ENCODE measurements at places on chromosomes 7 and 10. TPM values are rescaled to one million over a fixed set of nuclear protein-coding genes. Genes with fewer than 3 reads are reported as not detected.

RSPH10B gene
- 0.20 TPM for total RNA-seq

GRCh38 chr10:112899391-112900065 lies 50.5 kb upstream of the TCF7L2 start:
- DNase-seq = no peak

SPDYE1 gene
- total RNA-seq = 0.10 TPM

DNA sequence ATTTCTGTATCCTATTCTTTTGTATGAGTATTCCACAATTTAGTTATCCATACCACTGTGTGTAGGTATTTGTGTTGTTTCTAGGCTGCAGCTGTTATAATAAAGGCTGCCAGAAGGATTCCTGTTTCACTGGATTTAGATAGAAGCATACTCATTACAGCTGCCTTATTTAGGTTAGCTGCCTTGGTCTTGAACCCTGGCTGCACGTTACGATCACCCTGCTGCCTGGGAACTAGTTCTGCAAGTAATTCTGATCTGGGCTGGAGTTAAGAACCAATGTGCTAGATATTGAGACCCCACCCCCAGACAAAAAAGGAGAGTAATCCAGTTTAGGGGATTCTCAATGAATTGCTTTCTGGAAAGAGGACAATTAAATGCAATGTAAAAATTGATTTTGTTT lies 43.1 kb downstream of the CCDC71L start:
- DNase-seq = no peak

SDHAF3 gene
- total RNA-seq = 10.9 TPM

ZRANB1 gene
- 33.5 TPM for total RNA-seq

ABCB1 gene
- 1.1 TPM for total RNA-seq

- DNase-seq = no peak
Observed at GRCh38 chr10:14438057-14438456, 107.3 kb upstream of the FRMD4A start.

DNA sequence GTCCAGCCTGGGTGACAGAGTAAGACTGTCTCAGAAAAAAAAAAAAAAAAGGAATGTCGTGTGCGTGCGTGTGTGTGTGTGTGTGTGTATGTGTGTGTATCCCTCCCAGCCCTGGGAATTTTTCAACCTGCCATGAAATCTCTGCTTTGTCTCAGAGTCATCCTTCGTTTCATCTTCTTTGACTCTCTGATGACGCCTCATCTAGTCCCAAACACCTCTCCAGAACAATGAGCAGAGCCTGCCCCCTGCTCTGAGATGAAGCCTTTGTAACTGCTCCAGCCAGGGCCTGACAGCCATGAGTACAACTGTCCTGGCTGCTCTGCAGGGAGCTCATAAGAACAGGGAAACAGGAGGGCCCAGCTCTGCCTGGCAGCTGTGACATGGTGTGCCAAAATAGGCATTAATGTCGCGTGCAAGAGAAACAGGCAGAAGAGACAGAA lies 149.5 kb downstream of the FAM107B start:
- no peak for DNase-seq

GRCh38 chr7:78636727-78637126 lies 816.7 kb downstream of the MAGI2 start:
- DNase-seq = no peak

- no peak for DNase-seq
Observed at GRCh38 chr7:98771941-98772603, 97.7 kb downstream of the TMEM130 start.

C10orf88 gene
- 13.4 TPM for total RNA-seq

DNA sequence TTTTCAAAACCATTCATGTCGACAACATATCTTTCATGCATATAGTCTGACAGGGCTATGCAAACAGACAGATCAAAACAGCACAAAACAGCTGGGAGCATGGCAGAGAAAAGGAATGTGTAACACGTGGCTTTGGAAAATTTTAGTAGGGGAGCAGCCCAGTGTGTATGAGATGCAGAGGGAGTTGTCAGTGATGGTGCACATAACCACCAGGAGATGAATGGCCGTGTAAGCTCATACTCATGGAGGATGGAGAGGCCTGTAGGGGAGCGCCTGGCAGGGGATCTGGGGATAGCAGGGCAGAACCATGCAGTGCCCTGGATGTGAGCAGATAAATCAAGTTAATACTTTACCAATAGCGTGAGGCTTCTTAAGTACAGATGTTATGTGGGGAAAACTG lies 45.7 kb downstream of the RHOBTB1 start:
- peak; percentile 30 for DNase-seq

GRCh38 chr7:98230746-98231471 lies 19.7 kb downstream of the BHLHA15 start:
- DNase-seq = no peak

SPAM1 gene
- not detected for total RNA-seq

Data from skin of body (tissue), 3 donors.